ENCODE measurements at places on chromosomes 4 and X.

- H3K36me3 ChIP-seq = no peaks in the 10 kb centered on the region
- no peak overlapping the region for H3K27ac ChIP-seq
- DNase-seq = no peak
Measured at GRCh38 chr4:40649321-40649720, 19.7 kb upstream of the RBM47 start.

GRCh38 chrX:11437642-11438379 is 144.6 kb downstream of the AMELX start:
- no peak overlapping the region for H3K27ac ChIP-seq
- H3K4me3 ChIP-seq = no peak overlapping the region
- peak; percentile 46 for DNase-seq
- H3K36me3 ChIP-seq = no peaks in the 10 kb centered on the region
- no peaks in the 10 kb centered on the region for H3K27me3 ChIP-seq

DNA sequence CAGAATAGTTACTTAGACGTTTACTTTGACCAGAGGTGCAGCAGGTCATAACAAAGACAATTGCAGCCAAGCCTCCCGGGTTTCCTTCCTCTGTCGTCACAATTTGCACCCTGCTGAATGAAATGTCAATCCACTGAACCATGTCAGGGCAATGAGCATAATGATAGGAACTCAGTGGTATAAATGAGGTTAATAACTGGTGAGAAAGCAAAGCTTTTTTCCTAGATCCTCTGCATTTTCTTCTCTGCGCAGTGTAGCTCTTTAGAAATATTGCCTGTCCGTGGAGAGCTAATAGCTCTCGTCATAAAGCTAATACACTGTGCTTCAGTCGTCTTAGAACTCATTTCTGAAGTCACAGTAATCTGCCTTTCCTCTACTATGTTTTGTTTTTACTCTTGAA is 1960.1 kb upstream of the ADGRL3 start:
- no peak for DNase-seq
- H3K27ac ChIP-seq = no peak overlapping the region
- H3K4me3 ChIP-seq = no peak overlapping the region
- H3K36me3 ChIP-seq = no peaks in the 10 kb centered on the region

GRCh38 chr4:174828845-174829701 is at the start of gene GLRA3:
TSS of gene GLRA3 (minus strand) at chr4:174829247. CDS start at chr4:174828811, 436 bp downstream.
- peak; percentile 72 for DNase-seq
- no peaks in the 10 kb centered on the region for H3K27me3 ChIP-seq
- H3K4me3 ChIP-seq = no peak within 1 kb of the TSS
- H3K36me3 ChIP-seq = no peaks in the 10 kb centered on the region

GRCh38 chr4:76744241-76744921 is 153.6 kb downstream of the SOWAHB start:
- H3K4me1 ChIP-seq = no peaks in the 10 kb centered on the region
- no peaks in the 10 kb centered on the region for H3K36me3 ChIP-seq
- no peak overlapping the region for H3K4me3 ChIP-seq

GRCh38 chrX:48689208-48689920 is 5.8 kb downstream of the WAS start:
- no peak for DNase-seq
- H3K36me3 ChIP-seq = no peaks in the 10 kb centered on the region
- H3K4me1 ChIP-seq = no peaks in the 10 kb centered on the region
- no peak overlapping the region for H3K27ac ChIP-seq

GRCh38 chr4:110878956-110879355 is 256.1 kb upstream of the PITX2 start:
- H3K36me3 ChIP-seq = no peaks in the 10 kb centered on the region
- H3K4me3 ChIP-seq = no peak overlapping the region
- no peak overlapping the region for H3K27ac ChIP-seq
- H3K4me1 ChIP-seq = no peaks in the 10 kb centered on the region
- H3K27me3 ChIP-seq = no peaks in the 10 kb centered on the region
- no peak for DNase-seq

DNA sequence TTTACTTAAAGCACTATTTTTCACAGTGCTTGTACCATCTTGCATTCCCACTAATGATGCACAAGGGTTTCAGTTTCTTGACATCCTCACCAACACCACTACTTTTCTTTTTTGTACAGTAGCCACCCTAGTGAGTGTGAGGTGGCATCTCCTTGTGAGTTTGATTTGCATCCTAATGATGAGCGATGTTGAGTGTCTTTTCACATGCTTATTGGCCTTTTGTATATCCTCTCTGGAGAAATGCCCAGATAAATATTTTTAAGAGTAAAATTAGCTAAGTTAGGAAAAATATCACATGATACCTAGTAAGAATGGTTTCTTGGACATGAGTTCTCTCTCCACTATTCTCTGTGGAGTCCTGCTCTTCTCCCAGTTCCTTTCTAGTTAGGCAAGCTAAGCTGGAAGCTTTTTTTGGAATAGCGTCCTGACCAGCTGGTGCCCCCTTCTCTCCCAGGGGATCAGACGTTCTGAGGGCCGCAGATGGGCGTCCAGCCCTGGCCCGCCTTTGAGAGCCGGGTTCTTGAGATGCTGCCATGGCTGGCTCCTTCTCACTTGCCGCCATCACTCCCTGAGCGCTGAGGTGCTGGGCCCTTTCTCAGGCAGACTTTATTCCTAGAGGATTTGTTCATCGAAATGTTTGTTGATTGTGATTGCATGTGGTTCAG is 132.1 kb downstream of the ARHGAP10 start:
- H3K27ac ChIP-seq = no peak overlapping the region
- H3K27me3 ChIP-seq = no peaks in the 10 kb centered on the region
- H3K4me1 ChIP-seq = peaks cover 15% of the 10 kb centered on the region

DNA sequence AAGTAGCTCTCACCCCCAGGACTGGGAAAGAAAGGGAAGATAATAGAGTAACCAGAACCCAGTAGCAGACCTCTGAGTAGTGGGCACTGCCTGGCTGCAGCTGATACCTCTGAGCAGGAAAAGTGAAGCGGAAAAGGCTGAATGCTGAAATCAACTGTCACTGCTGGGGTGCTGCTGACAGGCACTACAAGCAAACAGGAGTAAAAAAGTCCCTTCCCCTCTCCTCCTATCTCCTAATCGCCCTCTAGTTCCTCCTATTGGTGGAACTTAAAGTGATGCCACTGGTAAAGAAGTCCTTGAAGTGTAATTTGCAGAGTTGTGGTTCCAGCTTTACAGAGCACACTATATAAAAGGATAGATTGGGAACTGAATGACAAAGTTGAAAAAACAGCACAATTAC is 32.8 kb upstream of the GLRB start:
- no peaks in the 10 kb centered on the region for H3K27me3 ChIP-seq
- DNase-seq = no peak
- no peak overlapping the region for H3K4me3 ChIP-seq
- no peaks in the 10 kb centered on the region for H3K36me3 ChIP-seq
- no peak overlapping the region for H3K27ac ChIP-seq

DNA sequence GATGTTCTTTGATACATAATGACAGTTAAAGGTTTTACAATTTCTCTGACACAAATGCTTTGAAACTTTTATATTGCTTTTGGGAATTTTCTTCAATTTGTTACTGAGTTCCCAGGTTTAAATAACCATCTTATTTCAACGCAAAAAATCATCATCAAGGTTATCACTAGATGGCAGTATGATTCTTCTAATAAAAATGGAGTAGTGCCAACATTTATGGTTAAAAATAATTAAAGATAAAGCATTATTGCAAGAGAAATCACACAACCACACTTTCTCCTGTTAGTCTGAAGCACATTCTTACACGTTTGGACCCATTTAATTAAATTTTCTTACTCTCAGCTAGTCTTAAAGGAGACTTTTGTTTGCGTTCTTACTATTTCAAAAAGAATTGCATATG is 611.3 kb upstream of the CPXCR1 start:
- no peak overlapping the region for H3K4me3 ChIP-seq
- no peak for DNase-seq
- no peaks in the 10 kb centered on the region for H3K4me1 ChIP-seq
- H3K27me3 ChIP-seq = no peaks in the 10 kb centered on the region

GRCh38 chr4:20408611-20409010 is 156.9 kb downstream of the SLIT2 start:
- DNase-seq = no peak
- no peaks in the 10 kb centered on the region for H3K36me3 ChIP-seq
- no peak overlapping the region for H3K27ac ChIP-seq
- H3K4me3 ChIP-seq = no peak overlapping the region
- no peaks in the 10 kb centered on the region for H3K4me1 ChIP-seq

- H3K27ac ChIP-seq = no peak overlapping the region
- H3K4me1 ChIP-seq = no peaks in the 10 kb centered on the region
- no peak for DNase-seq
- no peak overlapping the region for H3K4me3 ChIP-seq
- no peaks in the 10 kb centered on the region for H3K36me3 ChIP-seq
Measured at GRCh38 chr4:8370835-8371595, 69.5 kb downstream of the ACOX3 start.

Data from body of pancreas (tissue), 4 donors.